ENCODE measurements at places on chromosomes 12 and 14. TPM values are rescaled to one million over a fixed set of nuclear protein-coding genes. Genes with fewer than 3 reads are reported as not detected.

The RASAL1 gene
- total RNA-seq: 4.5 TPM

The MYH6 gene
- total RNA-seq: not detected

The OR6C70 gene
- total RNA-seq: not detected

The APOF gene
- total RNA-seq: not detected

The SPPL3 gene
- 30.0 TPM for total RNA-seq

GRCh38 chr14:76872796-76873432 lies 46.7 kb downstream of the LRRC74A start:
- peak; percentile 69 for DNase-seq

GRCh38 chr12:119463211-119463926 lies 128.8 kb downstream of the CCDC60 start:
- DNase-seq: no peak

- no peak for DNase-seq
These were observed 113.6 kb upstream of the EEA1 start for GRCh38 chr12:93042684-93043083.

GRCh38 chr14:106657460-106657859 lies 1131.1 kb downstream of the TMEM121 start:
- no peak for DNase-seq

- DNase-seq: no peak
These were observed 240.3 kb upstream of the PELI2 start for GRCh38 chr14:55877942-55878341.

DNA sequence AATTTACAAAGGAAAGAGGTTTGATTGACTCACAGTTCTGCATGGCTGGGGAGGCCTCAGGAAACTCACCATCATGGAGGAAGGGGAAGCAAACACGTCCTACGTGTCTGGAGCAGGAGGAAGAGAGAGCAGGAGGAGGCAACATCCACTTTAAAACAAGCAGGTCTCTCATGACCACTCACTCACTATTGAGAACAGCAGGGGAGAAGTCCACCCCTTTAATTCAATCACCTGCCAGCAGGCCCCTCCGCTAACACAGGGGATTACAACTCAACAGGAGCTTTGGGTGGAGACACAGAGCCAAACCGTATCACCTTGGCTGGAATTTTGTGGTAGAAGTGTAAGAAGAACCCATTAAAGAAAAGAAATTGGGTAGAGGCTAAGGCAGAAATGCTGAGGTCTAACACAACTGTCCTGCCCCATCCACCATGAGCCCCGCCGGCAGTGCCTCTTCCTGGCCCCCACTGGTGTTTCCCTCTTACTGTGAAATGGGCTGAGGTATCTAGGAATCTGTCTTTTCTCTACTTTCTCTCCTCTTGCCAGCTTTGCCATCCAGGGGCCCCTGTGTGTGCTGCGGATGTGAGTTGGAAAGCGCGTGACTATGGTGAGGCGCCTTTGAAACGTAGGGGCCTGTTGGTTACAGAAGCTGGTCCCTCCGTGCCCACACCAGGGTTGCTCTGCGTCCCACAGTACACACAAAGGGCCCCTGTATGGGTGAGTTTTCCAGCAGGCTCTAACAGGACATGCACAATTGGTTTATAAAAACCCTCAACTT lies 108.0 kb upstream of the TMEM132D start:
- DNase-seq: no peak

DNA sequence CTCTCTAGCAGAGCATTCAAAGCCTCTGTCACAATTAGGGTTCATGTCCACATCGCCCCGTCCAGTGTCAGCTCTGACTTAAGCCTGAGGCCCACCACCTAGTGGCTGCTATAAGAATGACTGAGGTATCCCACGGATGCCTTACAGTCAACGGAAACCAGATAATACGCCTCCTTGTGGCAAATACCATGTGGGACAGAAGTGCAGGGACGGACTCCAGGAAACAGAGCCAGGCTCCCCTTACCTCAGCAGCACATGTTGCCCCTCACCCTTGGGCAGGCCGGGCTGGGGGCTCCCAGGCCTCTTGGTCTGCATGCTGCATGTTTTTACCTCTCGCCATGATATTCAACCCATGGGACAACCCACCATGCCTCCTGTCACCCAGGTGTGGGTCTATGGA lies 86.3 kb downstream of the VWF start:
- DNase-seq: no peak

DNA sequence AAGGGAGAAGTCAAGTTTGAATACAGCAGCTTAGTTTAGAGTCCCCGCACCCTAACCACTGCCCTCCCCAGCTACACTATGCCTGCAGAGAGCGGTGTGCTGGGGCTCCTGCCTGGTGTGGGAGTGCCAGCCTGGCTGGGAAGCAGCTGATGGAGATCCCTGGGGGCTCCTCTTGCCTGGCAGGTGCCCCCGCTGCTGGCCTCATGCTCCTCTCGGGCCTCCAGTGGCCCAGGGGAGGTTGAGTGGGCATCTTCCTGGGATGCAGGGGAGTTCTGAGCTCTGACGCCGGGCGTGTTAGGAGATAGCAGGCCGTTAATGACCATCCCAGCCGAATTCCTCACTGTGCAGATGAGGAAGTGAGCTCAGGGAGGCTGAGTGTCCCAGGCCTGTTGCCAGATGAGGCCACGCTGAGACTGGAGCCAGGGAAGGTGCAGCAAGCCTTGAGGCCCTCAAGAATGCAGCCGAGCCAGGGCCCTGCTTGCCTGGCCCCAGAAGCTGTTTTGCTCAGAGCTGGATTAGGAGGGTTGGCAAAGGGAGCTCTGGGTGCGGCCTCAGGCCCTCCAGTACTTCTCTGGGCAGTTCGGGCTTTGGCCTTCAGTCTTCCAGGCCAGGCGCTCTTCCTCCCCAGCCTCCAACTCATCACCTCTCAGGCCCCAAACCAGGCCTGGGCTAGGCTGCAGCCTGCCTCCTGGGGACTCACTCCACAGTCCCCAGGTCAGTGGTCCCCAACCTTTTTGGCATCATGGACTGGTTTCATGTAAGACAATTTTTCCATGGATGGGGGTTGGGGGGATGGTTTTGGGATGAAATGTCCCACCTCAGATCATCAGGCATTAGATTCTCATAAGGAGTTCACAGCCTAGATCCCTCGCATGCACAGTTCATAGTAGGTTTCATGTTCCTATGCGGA lies 6.6 kb upstream of the CYP46A1 start:
- no peak for DNase-seq

Measured in tibial nerve (tissue), 4 donors.